ENCODE measurements at places on chromosomes 1 and 21.

GRCh38 chr21:26710155-26710554, 135.1 kb downstream of the ADAMTS1 start:
- no peak for DNase-seq

- no peak for DNase-seq
Measured at GRCh38 chr1:107935396-107936064, 29.4 kb downstream of the VAV3 start.

DNA sequence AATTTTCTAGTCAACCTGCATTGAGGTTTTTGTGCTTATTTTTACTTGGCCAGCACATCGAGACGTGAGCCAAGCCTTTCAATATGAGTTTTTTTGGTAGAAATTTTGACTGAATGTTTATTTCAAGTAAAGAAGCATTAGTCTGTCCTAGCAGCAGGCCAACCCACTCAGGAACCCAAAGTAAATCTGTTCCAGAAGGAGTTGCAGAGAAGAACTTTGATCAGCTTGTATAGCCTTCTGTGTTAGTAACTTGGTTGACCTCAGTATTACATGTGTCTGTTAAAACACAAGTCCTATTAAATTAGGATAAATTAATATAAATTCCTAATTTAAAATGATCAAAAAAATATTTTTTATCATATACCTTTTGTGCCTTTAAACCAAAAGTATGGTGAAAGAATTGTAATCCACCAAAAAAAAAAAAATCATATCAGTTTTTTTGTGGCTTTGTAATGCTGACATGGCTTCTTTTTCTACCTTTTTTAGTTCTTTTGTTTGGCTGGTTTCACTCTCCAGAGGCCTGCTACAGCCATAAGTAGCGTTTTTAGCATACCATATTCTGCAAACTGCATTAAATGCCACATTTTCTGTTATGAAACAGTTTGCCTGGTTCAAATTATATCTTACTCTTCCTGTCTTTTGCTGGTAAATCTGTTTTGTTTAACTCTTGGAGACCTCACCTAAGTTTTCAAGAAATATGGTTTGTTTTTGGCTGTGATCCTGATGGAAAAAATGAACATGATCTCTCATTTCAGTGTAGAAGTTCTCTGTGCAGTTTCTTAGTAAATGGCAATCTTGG, 39.5 kb downstream of the ATF6 start:
- no peak for DNase-seq

DNA sequence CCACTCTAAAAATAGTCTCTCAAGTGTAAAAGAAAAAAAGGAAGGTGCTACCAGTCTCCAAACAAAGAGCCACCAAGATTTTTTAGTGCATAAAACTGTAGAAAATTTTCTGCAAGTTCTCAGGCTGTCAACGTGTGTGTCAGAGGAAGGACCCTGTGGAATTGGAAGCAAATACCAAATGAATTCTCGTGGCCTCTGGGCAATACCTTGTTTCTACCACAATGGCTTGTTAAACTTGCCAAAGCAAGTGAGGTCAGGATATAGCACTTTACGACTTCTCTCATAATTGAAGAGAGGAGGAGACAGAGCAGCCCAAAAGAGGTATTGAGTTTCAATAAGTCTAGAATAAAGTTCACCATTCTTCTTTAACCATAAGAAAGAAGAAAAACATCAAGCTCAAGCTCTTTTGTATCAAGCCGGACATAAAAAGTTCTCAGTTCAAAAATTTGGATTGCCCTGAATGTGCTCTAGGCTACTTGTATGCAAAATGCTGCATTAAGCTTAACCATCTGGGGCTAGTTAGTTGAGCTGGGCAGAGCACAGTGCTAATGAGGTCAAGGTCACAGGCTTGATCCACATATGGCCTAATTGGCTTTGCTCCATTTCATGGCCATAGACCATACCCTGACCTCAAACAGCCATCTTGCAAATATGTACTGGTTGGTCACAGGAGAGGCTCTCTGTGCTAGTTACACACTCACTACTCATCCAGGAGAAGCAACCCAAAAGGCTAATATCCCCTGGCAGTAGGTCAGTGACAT, 60.5 kb downstream of the TBX15 start:
- DNase-seq = peak; percentile 16

- no peak for DNase-seq
Measured at GRCh38 chr21:42423685-42424084, 20.0 kb downstream of the UBASH3A start.

DNA sequence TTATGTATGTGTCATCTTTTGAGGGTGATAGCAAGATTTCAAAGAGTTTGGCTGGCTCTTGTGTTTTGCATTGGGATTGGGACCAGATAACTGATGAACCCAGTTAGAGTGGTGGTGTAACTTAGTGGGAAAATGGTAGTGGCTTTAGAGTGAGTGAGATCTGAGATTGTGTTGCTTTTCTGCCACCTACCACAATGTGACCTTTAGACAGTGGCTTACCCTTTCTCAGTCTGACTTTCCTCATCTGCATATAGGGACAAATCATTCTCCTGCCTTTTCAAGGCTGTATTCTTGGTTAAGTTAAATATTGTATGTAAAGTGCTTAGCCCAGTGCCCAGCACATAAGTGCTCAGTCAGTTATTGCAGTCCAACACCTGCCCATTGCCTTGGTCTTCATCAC, 31.3 kb downstream of the CENPF start:
- DNase-seq = no peak

DNA sequence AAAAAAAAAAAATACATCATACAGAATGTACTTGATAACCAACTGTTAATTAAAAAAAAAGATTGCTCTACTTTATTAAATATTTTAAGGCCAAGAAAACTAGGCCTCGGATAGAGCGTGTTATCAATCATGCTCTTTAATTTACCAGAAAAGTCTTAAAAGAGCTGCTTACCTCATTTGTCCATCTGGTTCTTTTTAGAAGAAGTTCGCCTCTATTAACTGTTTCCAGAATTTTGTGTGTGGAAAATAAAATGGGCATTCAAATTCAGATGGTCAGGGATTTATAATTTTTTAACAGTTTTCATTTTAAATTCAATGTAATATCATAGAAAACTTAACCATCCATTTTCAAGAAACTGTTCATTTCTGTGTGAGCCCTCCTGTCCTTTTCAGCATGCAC, 53.8 kb downstream of the KCNK1 start:
- no peak for DNase-seq

DNA sequence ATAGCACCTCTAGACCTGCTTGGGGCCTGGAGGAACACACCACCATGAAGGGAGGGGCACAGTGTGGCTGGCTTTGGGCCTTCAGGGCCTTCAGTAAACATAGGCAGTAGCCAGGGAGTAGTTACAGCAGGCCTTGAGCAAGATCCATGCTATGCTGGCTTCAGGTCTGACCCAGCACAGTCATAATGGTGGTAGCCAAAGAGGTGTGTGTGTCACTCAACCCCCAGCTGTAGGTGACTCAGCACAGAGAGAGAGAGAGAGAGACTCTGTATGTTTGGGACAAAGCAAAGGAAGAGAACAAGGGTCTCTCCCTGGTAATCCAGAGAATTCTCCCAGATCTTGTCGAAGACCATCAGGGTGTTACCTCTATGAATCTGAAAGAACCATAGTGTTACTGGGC, 250.5 kb upstream of the PKN2 start:
- DNase-seq = no peak

GRCh38 chr1:237568955-237569354, 321.8 kb downstream of the ZP4 start:
- DNase-seq = no peak

- DNase-seq = peak; percentile 80
Measured at GRCh38 chr1:46522184-46522968, 29.1 kb downstream of the KNCN start.

GRCh38 chr1:244393604-244394176, 58.0 kb downstream of the ADSS2 start:
- peak; percentile 27 for DNase-seq

GRCh38 chr1:46595127-46595526, 8.9 kb downstream of the MKNK1 start:
- no peak for DNase-seq

DNA sequence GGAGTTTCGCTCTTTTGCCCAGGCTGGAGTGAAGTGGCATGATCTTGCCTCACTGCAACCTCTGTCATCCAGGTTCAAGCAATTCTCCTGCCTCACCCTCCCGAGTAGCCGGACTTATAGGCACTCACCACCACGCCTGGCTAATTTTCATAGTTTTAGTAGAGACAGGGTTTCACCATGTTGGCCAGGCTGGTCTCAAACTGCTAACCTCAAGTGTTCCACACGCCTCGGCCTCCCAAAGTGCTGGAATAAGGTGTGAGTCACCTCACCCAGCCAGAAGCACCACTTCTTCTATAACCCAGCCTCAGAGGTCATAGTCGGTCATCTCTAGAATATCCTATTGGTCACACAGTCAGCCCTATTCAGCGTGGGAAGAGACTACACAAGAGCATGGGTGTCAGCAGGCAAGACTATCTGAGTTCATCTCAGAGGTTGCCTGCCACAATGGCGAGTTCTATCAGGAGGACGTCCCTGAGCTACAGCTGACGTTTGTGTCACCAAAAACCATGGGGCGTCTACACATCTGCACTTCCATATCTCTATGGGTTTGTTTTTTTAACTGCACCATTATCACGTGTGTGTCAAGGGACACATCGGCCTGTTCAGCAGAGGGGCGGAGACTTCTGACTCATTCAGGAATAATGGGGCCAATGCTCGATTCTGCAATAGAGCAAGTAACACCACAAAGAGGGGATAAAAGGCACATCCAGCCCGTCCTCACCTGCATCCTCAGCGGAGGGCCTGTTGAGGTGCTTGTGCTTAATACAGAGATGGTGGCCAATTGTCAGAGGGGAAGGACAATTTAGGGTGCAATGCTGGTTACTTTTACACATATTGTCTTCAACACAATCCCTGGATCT, 256.3 kb upstream of the IRF2BP2 start:
- peak; percentile 90 for DNase-seq

DNA sequence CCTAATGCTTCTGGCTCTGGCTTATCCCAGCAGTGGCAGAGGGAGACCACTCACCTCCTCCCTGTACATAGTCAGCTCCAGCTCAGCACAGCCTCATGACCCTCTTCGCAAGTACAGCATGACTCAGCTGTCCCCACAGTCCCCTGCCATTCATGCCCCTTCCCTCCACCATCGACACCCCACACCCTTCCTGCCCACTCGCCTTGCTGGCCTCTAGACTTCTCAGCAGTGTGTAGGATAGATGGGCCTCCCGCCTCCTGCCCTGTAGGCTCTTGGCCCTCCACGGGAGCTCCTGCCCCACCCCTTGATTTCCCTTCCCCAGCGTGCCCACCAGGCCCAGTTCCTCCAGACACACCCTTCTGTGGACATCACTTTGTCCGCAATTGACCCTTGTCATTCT, 9.8 kb downstream of the NPR1 start:
- no peak for DNase-seq

DNA sequence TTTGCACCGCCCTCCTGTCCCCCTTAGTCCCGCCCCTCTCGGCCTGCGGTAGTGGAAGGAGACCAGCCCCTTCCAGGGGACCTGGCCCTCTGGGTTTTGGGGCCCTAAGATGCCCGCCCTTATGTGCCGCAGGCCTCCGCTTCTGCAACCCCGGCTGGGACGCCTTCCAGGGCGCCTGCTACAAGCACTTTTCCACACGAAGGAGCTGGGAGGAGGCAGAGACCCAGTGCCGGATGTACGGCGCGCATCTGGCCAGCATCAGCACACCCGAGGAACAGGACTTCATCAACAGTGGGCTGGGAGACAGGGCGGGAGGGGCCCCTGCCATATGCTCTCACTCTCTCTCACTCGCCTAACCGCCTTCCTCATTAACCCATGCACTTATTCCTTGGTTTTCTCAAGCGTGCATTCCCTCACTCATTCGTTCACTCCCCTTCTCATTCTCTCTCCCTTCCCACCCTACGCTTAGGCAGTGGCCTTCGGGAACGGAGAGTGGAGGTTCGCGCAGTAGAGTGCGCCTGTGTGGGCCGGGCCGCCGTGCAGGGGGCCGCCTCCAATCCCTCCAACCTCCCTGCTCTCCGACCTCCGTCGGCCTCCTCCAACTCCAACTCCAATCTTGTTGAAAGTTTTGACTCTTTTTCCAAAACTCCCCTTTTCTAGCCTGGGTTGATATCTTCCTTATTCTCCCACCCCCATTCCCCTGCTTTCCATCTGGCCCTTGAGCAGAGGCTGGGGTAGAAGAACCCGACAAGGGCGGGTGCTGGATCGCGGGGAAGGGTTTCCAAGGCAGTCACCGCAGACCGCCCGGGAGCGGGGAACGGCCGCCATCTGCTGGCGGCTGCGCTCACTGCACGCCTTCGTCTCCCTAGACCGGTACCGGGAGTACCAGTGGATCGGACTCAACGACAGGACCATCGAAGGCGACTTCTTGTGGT, 15.2 kb downstream of the BCAN start:
- peak; percentile 64 for DNase-seq

- no peak for DNase-seq
Measured at GRCh38 chr1:38788341-38789336, 70.9 kb downstream of the RRAGC start.

GRCh38 chr1:162200096-162200847, 130.8 kb downstream of the NOS1AP start:
- peak; percentile 6 for DNase-seq

- DNase-seq = no peak
Measured at GRCh38 chr21:46009951-46010705, 28.6 kb downstream of the COL6A1 start.

DNA sequence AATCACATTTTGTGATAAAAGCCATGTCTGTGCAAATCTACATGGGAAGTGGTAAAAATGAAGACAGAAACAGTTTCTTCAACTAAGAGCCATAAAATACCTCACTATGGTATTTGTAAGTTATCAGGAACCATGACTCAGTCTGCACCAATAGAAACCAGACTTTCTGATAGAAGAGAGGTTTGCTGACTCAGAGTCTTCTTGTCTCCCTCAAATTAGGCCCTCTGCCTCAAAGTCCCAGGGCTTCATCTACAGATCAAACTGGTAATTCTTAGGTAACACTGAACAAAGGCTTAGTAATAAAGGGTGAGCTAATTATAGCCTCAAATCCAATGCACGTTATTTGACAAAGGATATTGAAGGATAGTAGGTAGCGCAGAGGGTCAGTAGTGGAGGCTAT, 30.9 kb upstream of the SSX2IP start:
- peak; percentile 79 for DNase-seq

DNA sequence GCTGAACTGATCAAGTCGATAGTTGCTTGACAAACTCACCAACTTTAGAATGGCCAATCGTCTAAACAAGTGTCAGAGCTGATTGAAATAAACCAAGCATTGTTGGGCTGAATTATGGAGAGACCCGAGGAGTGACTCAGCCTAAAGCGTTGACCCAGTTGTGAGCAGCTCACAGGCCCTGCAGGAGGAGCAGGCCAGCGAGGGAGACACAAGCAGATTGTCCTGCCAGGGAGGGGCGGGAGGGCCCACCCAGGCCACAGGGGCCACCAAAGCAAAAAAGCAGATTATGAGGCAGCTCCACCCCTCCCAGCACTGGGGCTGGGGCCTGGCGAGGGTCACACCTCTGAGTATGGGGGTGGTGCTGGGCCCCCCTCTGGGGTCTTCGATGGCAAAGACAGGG, 10.1 kb upstream of the MATN1 start:
- DNase-seq = no peak

GRCh38 chr21:26769613-26770188, 75.5 kb downstream of the ADAMTS1 start:
- peak; percentile 64 for DNase-seq

All from EH (cell line).